ENCODE measurements at places on chromosomes 11 and 22.

- no peak for DNase-seq
Measured at GRCh38 chr11:118339281-118339961, 3.1 kb downstream of the CD3D start.

DNA sequence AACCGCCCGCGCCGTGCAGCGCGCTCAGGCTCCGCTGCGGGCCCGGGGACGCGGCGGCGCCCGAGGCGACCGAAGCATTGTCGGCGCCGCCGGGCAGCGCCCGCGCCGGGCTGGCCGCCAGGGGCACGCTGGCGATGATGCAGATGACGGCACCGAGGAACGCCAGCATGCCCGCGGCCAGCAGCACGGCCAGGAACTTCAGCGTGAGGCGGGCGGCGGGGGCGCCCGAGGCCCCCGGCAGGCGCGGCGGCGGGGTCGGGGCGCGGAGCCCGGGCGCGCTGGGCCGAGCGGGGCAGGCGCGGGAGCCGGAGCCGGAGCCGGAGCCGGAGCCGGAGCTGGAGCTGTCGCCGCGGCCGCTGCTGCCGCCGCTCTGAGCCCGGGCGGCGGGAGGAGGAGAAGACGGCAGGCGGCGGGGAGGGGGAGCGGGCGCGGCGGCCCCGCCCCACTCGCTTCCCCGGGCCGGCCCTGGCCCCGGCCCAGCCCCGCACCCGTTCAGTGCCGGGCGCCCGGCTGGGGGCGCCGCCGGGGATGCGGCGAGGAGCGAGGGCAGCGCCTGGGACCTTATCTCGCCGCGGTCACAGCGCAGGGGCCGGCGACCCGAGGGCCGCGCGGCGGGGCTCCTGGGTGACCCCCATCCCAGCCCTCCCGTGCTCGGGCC is at the start of gene NPTXR:
Gene NPTXR (minus strand): TSS at position 372 of the 658 bp plus-strand sequence.
- no peak for DNase-seq

DNA sequence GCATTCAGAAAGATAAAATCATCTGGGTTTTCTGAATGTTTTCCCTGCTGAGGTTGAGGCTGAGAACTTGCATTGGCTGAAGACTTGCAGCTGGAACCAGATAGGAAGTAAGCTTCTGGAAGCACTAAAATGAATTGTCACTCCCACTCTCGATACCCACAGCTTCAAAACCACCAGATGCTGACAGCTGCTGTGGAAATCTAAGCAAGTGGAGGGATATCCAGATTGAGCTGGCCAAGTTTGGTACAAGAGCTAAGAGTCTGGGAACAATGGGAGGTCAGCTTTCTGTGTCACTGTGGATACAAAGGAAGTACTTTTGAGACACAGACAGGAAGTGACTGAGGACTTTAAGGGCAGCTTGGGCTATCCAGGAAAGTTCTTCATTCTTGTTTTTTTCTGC is 51.3 kb upstream of the CD44 start:
- DNase-seq: no peak

DNA sequence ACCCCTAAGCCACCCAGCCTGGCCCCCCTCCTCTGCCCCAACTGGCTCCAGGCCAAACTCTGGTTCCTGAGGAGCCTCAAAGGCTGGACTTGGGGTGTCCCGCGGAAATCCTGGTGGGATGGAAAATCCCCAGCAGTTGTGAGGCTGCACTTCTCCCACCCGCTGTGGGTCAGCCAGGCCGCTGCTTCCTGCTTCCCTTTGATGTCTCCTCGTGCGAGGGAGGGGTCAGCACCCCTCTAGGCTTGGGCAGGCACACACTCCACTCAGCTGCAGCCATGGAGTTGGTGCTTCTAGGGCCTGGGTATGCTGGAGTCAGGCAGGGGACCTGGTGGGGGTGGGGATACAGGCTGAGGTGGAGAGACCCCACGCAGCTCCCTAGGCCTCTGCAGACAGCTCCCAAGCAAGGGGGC is 12.0 kb downstream of the KCNQ1OT1 start:
- no peak for DNase-seq

- DNase-seq: no peak
Measured at GRCh38 chr22:37260901-37261336, 16.9 kb upstream of the RAC2 start.

DNA sequence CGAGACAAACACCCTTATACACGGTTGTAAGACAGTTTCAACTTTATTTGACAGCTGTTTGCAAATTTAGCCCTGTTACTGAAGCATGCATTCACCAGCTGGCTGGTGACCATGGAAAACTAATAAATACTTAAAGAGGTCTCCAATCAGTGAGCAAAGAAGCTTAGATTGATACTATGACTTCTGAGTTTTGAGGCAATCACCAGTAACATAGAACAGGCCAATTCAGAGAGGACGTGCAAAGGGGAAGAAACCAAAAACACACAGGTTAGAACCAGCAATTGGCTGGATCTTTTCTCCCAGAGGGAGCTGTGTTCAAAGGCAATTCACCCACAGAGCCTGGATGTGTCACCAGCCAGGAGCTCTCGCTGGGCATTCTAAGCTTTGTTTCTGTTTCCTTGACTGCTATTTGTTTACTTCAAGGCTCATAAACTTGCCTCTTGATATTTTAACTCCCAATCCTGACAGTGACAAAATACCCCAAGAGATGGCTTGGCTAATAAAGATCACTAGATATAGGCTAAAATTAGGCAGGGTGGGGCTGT is 113.6 kb upstream of the MTMR2 start:
- no peak for DNase-seq

- no peak for DNase-seq
Measured at GRCh38 chr11:2095198-2095520, 44.0 kb downstream of the IGF2 start.

- DNase-seq: no peak
Measured at GRCh38 chr22:32746732-32747131, 54.8 kb upstream of the TIMP3 start.

GRCh38 chr22:38645430-38645829 is 10.8 kb downstream of the FAM227A start:
- DNase-seq: no peak

DNA sequence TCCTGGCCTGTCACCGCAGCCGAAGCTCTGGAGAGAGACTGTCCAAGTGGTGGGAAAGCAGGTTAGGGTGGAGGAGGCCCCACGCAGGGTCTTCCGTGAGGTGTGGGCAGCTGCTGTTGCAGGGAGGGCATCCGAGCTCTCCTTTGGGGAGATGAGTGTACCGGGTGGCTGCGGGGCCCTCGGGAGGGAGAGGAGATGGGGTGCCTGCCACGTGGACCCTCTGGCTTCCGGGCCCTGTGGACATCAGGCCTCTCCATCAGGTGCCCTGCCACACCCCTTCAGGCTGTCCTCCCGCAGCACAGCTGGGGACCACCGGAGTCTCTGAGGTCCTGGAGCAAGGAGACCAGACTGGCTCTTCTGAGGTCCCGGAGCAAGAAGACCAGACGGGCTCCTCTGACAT is 1.7 kb downstream of the PTDSS2 start:
- no peak for DNase-seq

- DNase-seq: no peak
Measured at GRCh38 chr22:24564376-24565058, 8.7 kb downstream of the SNRPD3 start.

- DNase-seq: no peak
Measured at GRCh38 chr11:113447621-113448315, 27.4 kb downstream of the DRD2 start.

- DNase-seq: no peak
Measured at GRCh38 chr11:57336111-57336666, 497 bp upstream of the SSRP1 start.

DNA sequence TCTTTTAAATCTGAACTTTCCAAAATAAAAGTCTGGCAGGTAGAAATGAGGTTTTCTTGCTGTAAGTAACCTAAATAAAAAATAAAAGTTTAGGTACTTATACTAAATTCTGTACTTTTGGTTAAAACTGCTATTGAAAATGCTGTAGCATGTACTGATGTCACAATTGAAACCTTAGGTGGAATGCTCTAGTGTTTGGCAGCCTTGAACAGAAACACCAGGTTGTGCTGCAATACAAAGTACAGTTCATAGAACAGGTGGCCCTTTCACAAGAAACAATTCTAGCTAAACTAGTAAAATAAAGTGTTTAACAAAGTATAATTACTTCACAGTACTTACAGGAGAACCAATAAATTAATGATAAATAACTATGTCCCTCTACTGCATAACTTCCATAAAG is 25.1 kb downstream of the NPAT start:
- DNase-seq: no peak

GRCh38 chr11:124954590-124954955 is 571 bp downstream of the CCDC15 start:
- DNase-seq: no peak

DNA sequence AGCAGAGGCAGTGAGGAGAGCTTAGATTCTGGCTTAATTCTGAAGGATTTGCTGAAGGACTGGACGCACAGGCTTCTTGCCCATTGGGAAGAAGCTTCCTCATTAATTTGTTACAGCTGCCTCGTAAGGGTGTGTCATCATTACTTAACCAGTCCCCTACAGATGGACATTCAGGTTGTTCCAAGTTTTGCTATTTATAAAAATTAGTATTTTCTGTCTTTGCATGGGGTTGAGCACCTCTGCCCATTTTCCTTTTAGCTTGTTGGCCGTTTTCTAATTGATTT is 38.1 kb downstream of the CAPN1 start:
- DNase-seq: no peak

- DNase-seq: no peak
Measured at GRCh38 chr22:40955571-40955970, 4.4 kb downstream of the RBX1 start.

- no peak for DNase-seq
Measured at GRCh38 chr22:40238425-40239344, 61.0 kb downstream of the TNRC6B start.

DNA sequence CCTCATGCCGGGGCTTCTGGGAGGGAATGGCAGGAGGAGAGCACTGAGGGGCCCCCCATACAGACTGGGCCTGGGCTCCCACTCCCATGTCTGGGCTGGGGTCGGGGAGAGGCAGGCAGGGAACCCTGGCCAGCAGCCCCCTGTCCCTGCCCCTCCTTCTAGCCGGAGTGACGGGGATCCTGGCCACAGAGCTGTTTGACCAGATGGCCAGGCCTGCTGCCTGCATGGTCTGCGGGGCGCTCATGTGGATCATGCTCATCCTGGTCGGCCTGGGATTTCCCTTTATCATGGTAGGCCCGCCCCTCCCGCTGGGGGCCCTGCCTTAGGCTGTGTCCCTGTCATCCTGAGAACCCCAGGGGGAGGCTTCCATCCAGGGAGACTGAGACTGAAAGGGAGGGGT is 10.0 kb upstream of the MIF start:
- DNase-seq: no peak

DNA sequence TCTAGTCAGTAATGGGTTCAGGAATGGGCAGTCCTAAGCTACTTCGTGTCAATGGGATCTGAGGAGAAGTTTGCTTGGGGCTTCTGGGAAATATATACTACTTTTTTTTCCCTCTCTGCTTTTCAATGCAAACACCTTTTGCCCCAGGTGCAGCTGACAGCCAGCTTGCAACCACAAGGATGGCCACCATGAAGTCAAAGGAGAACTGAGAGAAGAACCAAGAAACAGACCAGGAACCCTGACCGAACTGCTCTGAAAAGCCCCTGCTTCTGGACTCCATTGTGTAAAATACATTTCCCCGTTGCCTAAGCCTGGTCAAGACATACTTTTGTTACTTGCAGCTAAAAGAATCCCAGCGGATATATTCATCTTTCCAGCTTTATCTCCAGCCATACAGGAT is 20.1 kb upstream of the CD44 start:
- no peak for DNase-seq

DNA sequence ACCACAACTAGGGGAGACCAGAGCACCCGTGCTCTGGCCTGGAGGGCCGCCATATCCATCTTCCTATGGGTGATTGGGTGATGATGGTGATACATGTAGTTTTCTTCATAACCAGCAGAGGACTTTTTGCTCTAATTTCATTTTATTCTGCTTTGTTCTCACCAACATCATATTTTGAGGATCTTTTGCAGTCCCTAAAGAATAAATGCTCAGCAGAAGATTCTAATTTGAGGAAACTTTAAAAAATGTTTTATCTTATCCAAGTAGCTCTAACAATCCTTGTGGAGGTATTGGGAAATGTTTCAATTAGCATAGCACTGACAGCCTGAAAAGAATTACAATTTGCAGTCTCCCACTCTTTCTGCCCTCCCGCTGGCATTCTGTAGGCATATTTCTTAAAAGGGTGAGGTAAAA is 544.0 kb downstream of the NTM start:
- no peak for DNase-seq

DNA sequence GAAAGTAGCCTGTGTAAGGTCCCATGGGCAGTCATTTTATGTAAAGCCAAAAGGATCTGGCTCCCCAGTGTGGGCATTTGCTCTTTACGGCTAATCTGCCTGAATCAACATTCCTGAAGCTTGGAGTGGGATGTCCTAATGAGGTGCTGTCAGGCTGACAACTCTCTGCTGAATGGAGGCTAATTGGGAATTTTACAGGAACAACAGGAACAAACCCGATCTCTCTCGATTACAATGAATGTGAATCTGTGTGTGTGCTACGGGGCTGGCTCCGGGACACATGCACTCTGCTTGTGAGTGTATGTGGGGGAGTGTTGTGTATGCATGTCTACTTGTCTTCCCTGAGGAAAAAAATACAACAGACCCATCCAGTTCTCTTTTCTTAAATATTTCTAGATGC is 415.2 kb downstream of the TENM4 start:
- DNase-seq: no peak

GRCh38 chr11:18771266-18772035 is 20.1 kb downstream of the PTPN5 start:
- DNase-seq: no peak

GRCh38 chr11:2177076-2177475 is 5.5 kb upstream of the TH start:
- DNase-seq: no peak

DNA sequence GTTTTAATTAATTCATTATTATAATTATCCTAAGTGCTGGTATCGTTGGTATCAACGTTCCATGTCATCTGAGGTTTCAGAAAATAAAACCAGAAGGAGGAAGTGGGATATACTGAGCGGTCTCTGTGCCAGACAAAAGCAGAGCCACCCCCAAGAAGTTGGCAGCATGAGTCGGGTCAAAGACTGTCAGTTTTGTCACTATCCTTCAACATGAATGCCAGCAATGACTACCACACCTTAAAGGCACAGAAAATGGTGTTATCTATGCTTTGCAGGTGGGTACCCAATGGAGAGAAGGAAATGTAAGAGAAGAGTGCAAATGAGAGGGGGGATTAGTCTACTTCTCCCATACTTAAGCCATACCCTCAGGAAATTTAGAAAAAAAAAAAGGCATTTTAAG is 408.5 kb downstream of the OPCML start:
- DNase-seq: no peak
